ENCODE measurements at places on chromosomes 4 and X. TPM values are rescaled to one million over a fixed set of nuclear protein-coding genes. Genes with fewer than 3 reads are reported as not detected.

The DOK7 gene
- total RNA-seq = not detected

The NAP1L2 gene
- total RNA-seq = 19.1 TPM

The ABCG2 gene
- 0.61 TPM for total RNA-seq

- peak overlapping the region; percentile 82 for H3K27ac ChIP-seq
- DNase-seq = peak; percentile 64
- peak overlapping the region; percentile 3 for H3K4me3 ChIP-seq
- peaks cover 15% of the 10 kb centered on the region for H3K36me3 ChIP-seq
- no peaks in the 10 kb centered on the region for H3K27me3 ChIP-seq
These were observed 1.2 kb upstream of the CD40LG start for GRCh38 chrX:136646602-136647239.

- H3K27ac ChIP-seq = peak overlapping the region; percentile 94
- DNase-seq = no peak
- H3K27me3 ChIP-seq = no peaks in the 10 kb centered on the region
- no peaks in the 10 kb centered on the region for H3K36me3 ChIP-seq
These were observed 1.5 kb downstream of the FUNDC2 start for GRCh38 chrX:155028129-155028528.
